ENCODE measurements at places on chromosomes 3 and 15.

DNA sequence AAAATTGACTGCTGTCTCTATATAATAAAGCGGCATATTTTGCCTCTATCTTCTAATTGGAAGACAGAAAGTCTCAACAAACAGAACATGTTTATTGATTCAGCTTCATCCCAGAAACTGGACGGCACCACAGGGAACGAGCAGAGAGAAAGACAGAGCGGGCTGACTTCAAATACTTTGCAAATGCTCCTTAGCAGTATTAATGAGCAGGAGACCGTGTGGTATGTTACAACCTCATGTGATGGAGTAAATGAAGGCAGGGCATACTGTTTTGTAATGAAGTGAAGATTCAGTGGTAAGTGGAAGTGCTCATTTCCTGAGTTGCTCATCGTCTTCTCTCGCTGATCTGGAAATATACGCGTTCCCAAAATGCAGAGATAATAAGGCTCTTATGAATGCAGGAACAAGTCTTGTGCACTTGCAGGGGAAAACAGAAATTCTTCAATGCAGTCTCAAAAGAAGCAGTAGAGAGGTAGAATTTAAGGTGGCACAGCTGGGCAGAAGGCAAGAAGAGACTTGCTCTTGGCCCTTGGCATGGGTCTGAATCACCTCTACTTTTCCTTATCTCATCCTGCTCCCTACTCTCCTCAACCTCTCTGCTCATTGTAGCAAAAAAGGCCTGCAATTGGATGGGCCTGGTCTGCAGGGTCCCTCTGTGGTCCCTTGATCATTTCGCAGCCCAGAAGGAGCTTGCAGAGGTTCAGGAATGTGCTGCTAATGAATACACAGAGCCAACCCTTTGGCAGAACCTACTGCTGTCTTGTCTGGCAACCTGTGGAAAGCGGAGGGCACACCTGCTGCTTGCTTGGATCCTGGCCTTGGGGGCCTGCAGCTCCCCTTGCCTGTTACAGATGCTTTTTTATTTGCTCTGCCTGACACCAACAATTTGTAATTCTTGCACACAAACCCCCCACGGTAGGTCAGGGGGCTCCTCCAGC lies 604.9 kb upstream of the CFAP20DC start:
- DNase-seq, result no peak

DNA sequence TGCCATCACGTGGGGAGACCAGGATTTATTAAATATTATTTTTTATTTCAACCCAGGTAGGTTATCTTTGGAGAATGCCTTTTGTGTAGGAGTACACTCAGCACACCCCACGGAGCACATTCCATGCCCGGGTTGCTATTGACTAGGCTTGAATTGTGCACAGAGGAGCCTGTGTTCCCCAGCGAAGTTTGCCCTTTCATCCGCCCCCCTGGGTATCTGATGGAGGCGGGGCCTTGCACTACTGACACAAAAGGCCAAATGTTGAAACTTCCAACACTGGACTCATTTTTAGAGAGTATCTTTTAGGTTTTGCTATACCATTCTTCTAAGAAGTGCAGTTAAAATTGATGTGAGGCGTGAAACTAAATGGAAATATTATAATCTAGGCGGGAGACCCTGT lies 39.3 kb upstream of the PPP4R2 start:
- DNase-seq, result no peak

DNA sequence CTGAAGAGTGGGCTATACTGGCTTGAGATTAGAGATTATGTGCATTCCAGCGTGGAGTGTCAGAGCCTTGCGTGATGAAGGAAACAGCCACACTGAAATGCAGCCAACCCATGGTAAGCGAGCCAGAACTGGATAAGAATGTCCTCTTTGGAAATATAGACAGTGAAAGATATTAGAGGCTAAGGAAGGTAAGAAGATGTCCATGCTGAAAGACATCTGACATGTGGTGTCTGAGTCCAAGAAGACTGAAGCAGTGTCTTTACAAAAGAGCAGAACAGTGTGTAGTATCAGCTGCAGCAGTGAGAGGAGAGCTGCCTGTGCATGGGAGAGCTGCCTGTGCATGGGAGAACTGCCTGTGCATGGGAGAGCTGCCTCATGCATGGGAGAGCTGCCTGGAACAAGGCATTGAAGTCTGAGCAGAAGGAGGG lies 672.2 kb downstream of the DIPK2A start:
- DNase-seq, result no peak

DNA sequence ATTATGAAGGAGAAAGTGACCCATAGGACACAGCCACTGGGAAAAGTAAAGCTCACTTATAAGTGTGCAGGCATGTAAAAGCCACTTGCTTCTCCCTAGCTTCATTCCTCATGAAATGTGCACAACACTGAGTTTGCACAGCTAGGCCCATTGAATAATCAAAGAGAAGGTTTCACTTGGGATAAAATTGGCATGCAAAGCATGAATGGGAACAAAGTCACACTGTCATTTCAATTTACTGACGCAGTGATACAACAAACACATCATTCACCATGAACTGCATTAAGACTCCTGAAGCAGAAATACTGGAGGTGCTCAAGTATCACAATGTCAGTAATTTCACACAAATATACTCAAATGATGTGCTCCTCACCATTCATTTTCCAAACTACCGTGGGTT lies 61.1 kb downstream of the KCNMB2 start:
- DNase-seq, result no peak

DNA sequence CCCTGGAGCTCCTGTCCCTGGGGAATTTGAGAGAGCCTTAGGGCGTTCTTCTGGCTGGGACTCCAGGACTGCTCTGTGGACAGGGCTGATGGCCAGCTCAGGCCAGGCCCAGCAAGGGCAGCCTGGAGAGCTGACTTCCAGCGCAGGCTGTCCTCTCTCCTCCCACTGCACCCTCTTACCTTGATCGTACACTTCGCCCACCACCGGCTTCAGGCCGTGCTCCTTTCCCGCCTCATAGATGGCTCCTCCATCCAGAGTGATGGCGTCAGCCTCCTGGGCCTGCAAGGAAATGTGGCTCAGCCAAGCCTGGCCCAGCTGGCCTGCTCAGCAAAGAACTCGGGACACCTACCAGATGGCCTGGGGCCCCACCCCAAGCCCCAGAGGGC lies 3.1 kb downstream of the MELTF start:
- peak; percentile 46 for DNase-seq

GRCh38 chr3:138157743-138158142 lies 17.0 kb downstream of the DBR1 start:
- DNase-seq, result no peak

- DNase-seq, result no peak
Observed at GRCh38 chr3:29690686-29691353, 409.9 kb downstream of the RBMS3 start.

DNA sequence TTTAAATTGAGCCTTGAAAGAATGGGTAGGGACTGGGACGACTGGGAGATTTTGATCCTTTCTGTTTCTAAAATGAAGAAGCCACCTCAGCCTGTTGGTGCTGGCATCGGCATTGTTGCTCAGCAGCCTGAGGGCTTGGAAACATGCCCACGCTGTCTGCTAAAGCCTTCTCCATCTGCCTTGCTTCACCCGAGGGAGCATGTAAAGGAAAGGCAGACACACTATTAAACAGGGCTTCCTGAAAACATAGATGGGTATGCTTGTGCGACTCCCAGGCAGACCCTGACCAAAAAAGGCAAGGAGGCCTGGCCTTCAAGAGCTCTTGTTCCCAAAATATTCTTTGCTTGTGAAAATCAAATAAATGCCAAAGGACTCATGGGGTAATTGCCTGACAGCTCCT lies 84.2 kb upstream of the SLC4A7 start:
- peak; percentile 72 for DNase-seq

- DNase-seq, result no peak
Observed at GRCh38 chr15:98983334-98983733, 24.3 kb downstream of the PGPEP1L start.

- no peak for DNase-seq
Observed at GRCh38 chr3:100956276-100956675, 36.9 kb downstream of the ABI3BP start.

DNA sequence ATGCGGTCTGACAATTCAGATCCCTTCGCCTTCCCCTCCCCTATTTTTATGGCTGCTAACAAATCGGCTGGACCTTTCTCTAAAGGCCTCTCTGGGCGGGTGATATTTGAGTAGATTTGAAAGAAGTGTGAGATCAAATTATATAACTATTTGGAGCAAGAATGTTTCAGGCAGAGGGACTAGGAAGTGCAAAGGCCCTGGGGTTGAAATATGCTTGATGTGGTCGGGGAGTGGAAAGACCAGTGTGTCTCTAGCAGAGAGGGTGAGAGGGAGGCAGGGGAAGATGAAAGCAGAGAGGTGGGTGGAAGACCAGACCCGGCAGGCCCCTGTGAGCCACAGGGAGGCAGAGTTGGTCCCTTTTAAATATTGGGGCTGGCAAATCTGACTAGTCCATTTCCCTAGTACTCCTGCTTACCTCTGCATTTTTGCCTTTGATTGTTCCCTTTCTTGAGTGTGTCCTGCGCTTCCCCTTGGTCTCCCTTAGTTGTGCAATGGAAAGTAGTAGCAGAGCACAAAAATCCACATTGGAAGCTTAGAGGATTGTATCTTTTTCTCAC lies 32.3 kb downstream of the SLCO3A1 start:
- no peak for DNase-seq

DNA sequence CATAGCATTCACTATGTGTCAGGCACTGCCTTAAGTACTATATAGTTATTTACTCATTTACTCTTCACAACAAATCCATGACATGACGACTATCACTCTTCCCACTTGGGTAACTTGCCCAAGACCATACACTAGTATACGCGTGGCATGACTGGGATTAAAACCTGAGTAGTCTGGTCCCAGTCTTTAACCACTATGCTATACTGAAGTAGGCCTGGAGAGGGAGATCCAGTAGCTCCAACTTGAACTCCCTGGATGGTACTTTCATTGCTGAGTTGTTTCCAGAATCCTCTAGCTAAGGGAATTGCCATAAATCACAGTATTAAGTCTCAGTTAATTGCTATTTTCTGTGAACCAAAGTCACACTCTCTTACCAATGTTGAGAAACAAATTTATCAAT lies 116.2 kb upstream of the LSAMP start:
- DNase-seq, result no peak

- DNase-seq, result no peak
Observed at GRCh38 chr3:59873576-59874230, 823.9 kb upstream of the CFAP20DC start.

DNA sequence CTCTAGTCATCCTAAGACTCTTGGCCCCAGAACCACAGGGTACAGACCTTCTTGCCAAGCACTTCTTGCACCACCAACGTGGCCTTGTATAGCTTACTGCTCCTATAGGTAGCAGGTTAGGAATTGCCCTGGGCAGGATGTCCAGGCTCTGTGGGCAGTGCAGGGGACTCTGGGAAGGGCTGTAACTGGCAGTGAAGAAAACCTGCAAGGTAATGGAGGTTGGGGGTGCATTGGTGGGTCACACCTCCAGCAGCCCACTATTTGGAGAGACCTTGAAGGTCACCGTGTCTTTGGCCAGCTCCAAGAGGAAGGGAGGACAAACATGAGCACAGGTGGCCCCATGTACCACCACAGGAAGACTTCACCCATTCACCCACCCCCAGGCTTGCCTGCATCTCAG lies 21.3 kb upstream of the XYLB start:
- DNase-seq, result no peak

DNA sequence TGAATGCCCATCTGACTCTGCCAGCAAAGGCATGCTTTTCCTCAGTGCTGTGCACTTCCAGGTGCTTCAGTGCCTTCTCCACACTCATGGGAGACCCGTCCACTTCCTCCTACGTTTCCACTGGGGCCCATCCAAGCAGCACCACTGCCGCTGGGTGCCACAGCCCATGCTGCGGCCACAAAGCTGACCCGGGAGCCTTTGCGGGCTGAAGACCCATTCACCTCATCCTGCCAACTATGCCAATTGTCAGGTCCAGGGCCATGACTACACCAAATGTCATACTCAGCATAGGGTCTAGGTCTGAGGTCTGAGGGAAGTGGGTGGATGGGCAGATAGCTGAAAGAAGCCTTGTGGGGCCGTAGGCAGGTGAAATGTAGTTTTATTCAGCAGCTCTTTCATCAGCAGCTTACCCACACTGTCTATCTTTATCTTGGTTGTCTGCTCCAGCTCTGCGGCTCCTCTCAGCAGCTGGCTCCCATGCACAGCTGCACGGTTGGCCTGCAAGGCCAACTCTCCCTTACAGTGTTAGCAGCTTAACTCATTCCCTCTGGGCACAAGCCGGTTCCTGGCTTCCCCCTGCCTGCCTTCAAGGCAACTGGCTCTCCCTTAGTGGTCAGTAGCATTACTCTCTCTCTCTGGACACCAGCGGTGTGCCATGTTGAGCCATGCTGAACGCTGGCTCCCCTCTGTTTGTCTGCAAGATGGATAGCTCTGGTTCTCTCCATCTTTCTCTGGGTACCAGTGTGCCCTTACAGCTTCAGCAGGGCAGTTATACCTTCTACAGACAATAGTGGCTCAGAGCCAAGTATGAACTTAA lies 63.7 kb upstream of the SIAH2 start:
- no peak for DNase-seq

DNA sequence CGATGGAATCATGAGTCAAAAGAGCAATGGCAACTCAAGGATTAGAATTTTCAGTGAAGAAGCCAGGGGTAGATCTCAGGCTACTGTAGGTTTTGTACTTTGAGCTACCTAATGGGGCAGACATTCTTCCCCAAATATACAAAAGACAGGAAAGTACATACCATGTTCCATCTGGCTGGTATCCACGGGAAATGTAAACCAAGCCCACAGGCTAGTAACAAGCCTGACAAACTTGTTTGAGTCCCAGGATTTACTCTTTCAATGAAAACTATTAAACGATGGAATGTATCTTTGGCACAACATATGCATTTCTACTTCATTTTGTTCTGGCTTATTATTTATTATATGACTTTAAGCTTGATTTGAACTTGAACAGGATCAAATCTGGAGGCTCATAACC lies 44.2 kb upstream of the GOLIM4 start:
- no peak for DNase-seq

- DNase-seq, result no peak
Observed at GRCh38 chr15:69435985-69436384, 16.6 kb upstream of the RPLP1 start.

- DNase-seq, result no peak
Observed at GRCh38 chr3:152961323-152961722, 126.4 kb downstream of the P2RY1 start.

GRCh38 chr3:170205302-170205701 lies 16.9 kb upstream of the PRKCI start:
- no peak for DNase-seq

GRCh38 chr3:66338927-66339326 lies 118.1 kb downstream of the SLC25A26 start:
- DNase-seq, result no peak

GRCh38 chr3:98900265-98901118 lies 1.0 kb downstream of the DCBLD2 start:
- no peak for DNase-seq

- no peak for DNase-seq
Observed at GRCh38 chr3:195254454-195255175, 16.3 kb downstream of the XXYLT1 start.
